ENCODE measurements at places on chromosomes 5 and 9.

DNA sequence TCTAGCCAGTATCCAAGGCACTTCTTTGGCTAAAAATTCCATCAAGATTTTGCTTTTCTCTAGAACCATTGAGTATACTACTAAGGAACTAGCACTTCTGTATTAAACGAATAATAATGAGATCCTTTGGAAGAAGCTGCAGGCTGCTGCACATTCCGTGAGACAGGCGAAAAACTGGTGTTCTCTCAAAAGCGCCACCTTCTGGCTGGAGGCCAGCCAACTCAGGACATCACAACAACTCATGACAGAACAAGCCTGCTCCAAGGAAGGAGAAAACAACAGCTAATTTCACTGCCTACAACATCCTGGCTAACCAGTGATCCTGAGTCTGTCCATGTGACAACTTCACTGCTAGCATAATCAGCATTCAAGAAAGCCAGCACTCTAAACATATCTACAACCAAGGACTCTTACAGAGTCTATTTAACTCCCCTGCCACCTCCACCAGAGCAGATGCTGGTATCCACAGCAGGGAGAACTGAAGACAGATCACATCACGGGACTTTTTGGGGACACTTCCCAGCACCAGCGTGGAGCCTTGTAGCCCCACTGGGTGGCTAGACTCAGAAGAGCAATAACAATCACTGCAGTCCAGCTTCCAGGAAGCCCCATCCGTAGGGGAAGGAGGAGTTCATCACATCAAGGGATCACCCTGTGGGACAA lies 150.5 kb downstream of the YTHDC2 start:
- peak; percentile 4 for DNase-seq

GRCh38 chr5:138580777-138581176 lies 5.6 kb upstream of the HSPA9 start:
- no peak for DNase-seq

DNA sequence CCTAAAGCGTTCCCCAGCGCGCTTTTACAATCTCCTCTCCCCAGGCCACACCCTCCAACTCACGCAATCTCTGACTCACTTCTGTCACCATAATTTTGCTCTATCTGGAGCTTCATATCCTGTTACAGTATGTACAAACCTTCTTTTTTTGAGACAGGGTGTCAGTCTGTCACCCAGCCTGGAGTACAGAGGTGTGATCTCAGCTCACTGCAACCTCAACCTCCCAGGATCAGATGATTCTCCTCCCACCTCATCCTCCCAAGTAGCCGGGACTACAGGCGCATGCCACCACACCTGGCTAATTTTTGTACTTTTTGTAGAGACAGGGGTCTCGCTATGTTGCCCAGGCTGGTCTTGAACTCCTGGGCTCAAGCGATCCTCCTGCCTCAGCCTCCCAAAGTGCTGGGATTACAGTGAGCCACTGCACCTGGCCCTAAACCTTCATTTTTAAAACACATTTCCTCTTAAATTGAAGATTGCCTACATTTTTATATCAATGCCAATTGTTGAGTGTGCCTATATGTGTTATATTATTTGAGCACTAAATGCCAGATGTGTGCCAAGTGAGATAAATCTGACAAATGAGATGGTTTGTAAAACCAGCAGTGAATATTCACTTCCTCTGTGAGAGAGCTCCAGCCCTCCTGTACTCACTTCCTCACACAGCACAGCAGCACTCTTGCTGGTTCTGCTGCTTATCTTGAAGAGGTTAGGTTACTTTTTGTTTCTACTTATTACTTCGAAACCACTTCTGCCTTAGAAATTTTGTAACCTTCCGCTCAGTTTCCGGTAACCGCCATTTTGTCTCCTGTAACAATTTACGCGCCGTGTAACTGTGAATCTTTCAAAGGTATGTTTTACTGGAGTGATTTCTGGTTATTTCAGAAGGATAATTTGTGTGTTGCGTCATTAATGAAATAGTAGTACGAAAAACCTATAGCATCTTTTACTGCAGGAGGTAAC lies 57.9 kb downstream of the DOCK8 start:
- no peak for DNase-seq

GRCh38 chr9:33196736-33197135 lies 29.6 kb upstream of the B4GALT1 start:
- no peak for DNase-seq

- DNase-seq = no peak
Measured at GRCh38 chr9:69157751-69158466, 16.2 kb upstream of the TJP2 start.

GRCh38 chr5:95809414-95809960 lies 13.0 kb downstream of the GLRX start:
- no peak for DNase-seq

All from fibroblast of skin of left quadriceps (primary cell).